ENCODE measurements at places on chromosomes 13 and 19. TPM values are rescaled to one million over a fixed set of nuclear protein-coding genes. Genes with fewer than 3 reads are reported as not detected.

The IL4I1 gene
- polyA plus RNA-seq, result 0.45 TPM

The MIR17HG gene
- polyA plus RNA-seq, result 1.7 TPM

The NRTN gene
- polyA plus RNA-seq, result 2.8 TPM

The IRGQ gene
- 4.1 TPM for polyA plus RNA-seq

The ZNF177 gene
- polyA plus RNA-seq, result 0.42 TPM

The KIR2DL1 gene
- polyA plus RNA-seq, result not detected

The SLC25A41 gene
- polyA plus RNA-seq, result 0.36 TPM

Measured in esophagus (tissue), 2 donors.